ENCODE measurements at places on chromosomes 4 and X.

GRCh38 chrX:47266643-47267042 lies 33.8 kb downstream of the USP11 start:
- DNase-seq: no peak

GRCh38 chr4:186144946-186145569 lies 40.6 kb downstream of the FAM149A start:
- DNase-seq: no peak

- DNase-seq: no peak
Observed at GRCh38 chrX:112760697-112761096, 79.9 kb downstream of the AMOT start.

GRCh38 chr4:87011340-87012034 lies 76.7 kb downstream of the AFF1 start:
- peak; percentile 68 for DNase-seq

DNA sequence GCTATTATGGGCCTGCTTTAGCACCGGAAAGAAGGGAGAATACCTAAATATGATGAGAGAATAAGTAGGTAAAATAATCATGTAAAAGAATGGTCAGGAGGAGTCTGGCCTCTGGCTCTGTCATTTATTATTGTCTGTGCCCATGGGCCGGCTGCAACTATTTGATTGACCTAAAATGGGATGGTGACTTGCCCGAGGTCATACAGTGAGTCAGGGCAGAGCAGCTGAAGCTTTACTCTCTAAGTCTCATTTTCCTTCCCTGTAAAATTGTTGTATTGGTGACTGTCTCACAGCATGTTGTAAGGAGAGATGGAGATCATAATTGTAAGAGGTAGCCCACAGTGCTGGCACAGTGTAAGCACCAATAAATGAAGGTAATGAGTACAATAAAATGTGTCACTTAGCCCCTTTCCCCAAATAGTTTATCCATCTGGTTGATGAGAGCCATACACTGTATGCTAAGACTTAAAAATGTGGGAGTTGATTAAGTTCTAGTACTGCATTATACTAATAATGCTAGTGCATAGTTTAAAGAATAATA lies 39.6 kb downstream of the RUFY3 start:
- no peak for DNase-seq

DNA sequence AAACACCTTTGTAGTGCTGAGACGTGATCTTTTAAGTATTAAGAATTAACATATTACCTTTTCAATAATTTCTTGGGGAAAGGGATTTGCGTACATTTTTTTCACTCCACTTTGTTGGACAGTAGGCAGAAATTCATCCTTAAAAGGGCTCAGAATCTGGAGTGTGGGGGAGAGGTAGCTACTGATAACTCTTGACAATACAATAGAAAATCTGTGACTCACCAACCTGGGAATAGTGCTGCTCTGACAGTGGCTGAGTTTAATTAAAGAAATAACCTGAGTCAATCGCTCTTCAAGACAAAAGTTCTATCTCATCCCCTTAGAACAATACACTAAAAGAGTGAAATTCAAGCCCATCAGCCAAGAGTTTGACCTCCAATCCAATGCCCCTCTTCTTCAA lies 60.2 kb downstream of the SLC9A7 start:
- DNase-seq: no peak

DNA sequence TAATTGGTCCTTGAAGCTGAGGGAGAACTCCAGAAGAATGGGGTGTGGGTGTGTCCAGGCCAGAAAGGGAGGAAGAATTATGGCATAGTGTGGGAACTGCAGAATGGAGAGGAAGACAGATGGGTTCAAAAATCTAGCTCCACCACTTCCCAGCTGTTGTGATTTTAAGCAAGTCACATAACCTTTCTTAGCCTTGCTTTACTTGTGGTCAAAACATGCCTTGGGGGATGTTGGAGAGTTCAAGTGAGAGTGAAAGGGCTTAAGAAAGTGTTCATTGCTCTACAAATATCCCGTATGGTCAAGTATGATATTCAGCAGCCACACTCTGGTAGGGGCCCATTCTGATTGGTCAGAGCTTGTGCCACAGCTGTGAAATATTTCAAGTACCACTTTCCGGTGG lies 15.0 kb upstream of the STARD8 start:
- DNase-seq: no peak

DNA sequence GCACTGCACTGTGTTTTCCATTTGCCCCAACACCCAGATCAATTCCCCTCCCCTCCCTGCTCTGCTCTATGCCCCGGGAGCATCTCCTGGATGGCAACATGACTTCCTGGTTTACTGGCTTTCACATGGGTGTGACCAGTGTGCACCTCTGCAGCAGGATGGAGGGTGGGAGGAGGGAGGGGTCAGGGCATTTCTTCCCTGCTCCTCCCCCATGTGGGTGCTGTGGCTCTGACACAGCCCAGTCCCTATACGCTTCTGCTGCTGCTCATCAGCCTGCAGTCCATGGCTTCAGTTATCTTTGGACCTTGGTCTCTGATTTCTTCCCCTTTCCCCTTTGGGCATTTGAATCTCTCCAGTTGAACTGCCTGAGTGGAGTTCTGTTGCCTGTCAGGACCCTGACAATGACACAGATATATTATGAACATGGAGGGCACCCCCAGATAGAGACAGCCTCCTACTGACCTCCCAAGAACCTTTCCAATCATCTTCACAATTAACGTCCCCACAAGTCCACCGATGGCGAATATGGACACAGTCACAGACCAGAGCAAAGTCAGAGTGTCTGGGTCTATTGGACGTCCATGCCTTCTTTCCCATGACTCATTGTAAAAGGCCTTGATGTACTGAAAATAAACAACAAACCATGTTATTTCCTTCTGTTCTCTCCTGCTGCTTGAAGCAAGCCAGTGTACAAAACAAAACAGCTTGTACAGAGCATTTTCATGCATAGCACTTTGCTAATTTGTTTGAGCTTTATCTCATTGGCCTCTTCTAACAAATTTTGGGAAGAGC lies 24.8 kb downstream of the SLC2A9 start:
- no peak for DNase-seq

DNA sequence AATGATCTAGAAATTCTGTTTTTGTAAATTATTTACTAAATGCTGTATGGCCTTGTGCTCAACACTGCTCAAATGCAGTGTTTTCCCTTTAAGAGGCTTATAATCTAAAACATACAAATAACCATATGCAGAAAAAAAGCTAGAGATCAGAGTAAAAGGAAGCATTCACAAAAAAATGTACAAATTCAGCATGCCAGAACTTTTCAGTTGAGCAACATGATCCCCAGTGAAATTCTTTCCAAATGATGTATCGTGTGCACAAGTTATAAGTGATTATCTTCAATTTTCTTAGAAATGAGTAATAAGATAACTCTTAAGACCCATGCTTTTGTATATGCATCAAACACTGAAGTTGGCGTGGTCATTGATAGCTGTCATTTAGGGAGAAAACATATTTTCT lies 5.0 kb downstream of the GPC3 start:
- no peak for DNase-seq

DNA sequence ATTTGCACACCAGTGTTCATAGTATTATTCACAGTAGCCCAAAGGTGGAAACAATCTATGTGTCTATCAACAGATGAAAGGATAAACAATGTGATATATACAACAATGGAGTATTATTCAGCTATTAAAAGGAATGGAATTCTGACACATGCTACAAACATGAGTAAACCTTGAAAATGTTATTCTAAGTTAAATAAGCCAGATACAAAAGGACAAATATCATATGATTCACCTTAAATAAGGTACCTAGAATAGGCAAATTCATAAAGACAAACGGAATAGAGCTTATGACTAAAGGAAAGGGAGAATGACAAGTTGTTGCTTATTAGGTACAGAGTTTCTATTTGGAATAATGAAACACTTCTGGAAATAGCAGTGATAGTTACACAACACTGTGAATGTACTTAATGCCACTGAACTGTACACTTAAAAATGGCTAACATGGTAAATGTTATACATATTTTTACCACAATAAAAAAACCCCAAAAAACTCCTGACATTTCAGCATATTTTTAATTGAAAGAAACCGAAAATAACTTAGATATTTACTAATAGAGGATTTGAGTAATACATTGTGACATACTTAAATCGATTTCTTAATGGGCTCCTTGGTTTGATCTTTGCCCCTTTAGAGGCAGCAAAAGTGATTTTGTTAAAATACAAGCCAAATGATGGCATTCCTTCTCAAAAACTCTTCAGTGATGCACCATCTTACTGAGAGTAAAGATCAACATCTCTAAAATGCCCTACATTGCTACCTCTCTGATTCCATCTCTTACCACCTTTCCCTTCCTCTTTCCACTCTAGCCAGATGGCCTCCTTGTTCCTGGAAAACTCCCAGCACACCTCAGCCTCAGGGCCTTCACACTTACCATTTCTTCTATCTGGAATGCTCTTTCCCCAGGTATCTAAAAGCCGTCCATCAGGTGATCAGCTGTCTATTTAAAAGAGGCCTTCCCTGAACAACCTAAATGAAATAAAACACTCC lies 8.6 kb upstream of the CYP2U1 start:
- DNase-seq: no peak

DNA sequence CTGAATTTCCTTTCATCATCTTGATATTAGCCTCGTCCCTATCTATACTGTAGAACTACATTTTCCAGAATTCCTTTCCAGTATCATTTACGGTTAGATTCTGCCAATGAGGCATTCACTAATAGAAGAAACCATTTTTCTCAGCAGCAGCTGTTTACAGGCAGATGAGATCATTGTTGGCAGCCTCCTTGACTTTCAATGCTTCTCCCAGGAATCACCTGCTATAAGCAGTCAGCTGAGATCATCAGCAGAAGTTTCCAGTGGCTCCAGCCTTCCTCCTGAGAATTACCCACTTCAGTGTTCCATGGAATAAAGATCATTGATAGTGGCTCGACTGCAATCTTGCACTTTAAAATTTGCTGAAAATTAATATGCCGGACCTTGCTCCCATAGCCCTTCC lies 157.3 kb upstream of the TET2 start:
- DNase-seq: no peak

- DNase-seq: peak; percentile 33
Observed at GRCh38 chr4:61950625-61951024, 750.5 kb downstream of the ADGRL3 start.

GRCh38 chr4:98946359-98946758 lies 17.4 kb upstream of the EIF4E start:
- DNase-seq: no peak

DNA sequence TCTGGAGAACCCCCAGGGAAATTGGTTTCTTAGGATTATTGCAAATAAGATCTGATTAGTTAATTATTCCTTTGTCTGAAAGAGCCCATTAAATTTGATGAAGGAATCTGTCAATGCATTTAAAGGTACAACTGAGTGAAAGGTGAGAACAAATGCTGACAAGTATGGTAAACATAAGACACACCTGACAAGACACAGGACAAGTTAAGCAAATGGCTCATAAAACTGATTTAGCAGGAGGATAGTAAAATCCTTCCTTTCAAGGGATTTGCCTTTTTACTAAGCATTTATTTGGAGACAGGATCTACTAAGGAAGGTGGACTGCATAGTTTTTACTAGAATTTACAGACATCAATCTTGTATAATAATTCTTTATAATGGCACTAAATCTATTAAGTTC lies 553.9 kb downstream of the SPRY1 start:
- DNase-seq: no peak

DNA sequence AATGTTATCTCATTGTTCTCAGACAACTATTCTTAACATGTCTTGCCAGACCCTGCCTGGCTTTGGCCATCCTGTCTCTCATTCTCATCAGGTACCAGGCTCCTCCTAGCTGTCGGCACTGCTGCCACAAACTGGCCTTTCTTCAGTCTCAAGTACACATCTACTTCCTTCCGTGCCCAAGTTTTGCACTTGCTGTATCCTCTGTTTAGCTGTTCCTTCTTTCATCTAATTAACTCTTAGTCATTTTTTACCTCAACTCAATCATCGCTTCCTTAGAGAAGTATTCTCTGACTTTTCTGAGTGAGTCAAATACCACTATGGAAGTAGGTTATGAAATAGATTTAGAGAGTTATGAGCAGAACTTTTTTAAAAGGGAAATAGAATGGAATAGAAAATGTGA lies 19.7 kb downstream of the CXCL3 start:
- DNase-seq: no peak

DNA sequence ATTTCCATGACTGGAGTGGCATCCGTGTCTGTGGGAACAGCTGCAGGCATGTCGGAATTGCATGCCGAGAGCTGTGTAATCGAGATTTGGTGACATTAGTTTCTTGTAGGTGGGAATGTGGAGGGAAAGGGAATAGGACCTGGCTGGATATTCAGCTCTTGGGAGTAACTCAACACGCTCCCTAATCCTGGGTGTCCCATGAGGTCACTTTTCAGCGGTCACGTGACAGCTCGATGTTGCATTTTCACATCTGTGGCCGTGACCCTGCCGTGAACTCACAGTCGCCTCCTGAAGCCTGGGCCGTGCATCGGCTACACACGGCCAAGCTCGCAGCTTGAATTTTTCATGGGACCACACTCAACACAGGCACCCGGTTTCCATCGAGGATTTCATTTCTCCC lies 25.8 kb upstream of the PSAPL1 start:
- no peak for DNase-seq

- no peak for DNase-seq
Observed at GRCh38 chr4:144734522-144734921, 88.6 kb downstream of the HHIP start.

GRCh38 chr4:5446595-5447226 lies 261.6 kb downstream of the EVC2 start:
- no peak for DNase-seq

DNA sequence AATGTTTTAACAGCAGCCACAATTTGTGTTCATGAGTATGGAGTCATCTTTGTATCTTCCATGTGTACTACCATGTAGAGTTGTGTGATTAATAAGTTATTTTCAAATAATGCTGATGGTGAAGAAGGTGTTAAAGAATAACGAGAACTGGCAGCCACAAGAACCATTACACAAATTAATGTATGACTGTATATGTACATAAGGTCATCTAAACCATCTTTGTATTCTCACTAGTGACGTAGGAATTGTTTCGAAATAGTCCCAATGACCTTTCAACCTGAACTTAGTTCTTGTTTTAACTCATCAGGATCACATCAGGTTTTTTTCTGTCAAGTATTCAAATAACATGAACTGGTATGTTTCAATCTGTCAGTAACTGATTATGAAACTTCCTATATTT lies 48.3 kb upstream of the NOCT start:
- no peak for DNase-seq

- no peak for DNase-seq
Observed at GRCh38 chrX:15465896-15466651, 27.1 kb downstream of the PIR start.

DNA sequence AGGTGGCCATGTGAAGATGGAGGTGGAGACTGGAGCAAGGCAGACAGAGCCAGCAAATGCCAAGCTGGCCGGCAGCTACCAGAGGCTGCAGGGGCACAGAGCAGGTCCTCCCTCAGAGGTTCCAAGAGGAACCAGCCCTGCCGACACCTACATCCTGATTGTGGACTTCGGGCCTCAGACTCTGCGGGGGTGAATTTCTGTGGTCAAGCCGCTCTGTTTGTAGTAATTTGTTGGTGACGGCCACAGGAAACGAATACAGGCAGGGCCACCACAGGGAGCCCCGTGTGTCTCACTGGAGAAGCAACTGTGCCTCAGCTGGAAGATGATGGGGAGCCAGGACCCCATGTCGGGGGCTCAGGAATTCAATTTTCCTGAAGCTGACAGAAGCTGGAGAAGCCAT lies 28.3 kb downstream of the ZFYVE28 start:
- no peak for DNase-seq
